NCI-H1930 (cell line): ENCODE measurements at places on chromosomes 3 and 15.

GRCh38 chr15:75808563-75808962 is 34.7 kb upstream of the UBE2Q2 start:
- no peak for DNase-seq

DNA sequence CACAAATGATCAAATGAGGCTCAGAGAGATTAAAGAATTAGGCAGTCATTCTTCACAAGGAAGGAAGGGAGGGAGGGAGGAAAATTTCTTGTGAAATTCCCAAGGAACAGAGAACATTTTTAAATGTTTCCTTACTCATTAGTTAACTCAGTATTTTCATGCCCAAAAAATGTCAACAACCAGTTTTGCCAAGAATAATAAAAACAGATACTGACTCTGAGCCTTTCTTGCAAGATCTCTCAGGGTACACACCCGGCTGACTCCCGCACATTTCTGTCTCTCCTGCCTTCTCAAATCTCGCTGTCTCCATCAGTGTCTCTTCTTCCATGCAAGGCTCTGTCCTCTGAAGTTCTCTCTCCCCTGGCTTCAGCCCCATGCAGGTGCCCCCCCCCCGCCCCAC is 265.9 kb downstream of the TJP1 start:
- no peak for DNase-seq

- DNase-seq = no peak
Observed at GRCh38 chr15:70503798-70504298, 259.5 kb downstream of the UACA start.

GRCh38 chr3:149274220-149274619 is 52.6 kb upstream of the CP start:
- DNase-seq = no peak

DNA sequence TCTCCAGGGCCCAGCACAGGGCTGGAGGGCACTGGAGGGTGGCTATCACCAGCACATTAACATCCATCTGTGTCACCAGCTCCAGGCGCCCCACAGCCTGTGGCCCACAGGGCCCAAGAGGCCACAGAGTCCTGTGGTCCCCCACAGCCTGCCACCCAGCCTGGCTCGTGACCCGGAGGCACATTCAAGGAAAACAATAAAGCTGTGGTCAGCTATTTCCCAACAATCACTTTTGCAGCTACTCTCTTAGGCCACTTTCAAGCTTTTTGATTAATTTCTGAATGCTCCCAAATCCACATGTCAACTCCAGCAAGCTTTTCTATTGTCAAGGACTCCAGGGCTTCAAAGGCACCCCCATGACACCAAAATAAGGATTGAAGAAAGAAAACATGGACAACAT is 16.7 kb downstream of the IDH2 start:
- DNase-seq = no peak

DNA sequence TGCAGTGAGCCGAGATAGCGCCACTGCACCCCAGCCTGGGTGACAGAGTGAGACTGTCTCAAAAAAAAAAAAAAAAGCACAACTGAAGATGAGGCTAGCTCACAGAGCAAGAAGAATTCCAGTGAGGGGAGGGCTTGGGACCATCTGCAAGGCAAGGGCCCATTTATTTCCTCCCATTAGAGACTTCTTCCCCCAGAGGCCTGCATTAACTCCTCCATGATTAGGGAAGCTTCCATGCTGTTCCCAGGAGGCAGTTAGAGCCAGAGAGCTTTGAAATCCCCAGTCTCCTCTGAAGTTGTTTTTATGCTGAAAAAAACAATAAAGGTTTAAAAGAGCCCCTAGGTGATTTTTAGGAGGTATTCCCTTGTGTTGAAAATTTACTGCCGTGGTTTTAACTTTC is 54.3 kb upstream of the ADCY5 start:
- DNase-seq = no peak

DNA sequence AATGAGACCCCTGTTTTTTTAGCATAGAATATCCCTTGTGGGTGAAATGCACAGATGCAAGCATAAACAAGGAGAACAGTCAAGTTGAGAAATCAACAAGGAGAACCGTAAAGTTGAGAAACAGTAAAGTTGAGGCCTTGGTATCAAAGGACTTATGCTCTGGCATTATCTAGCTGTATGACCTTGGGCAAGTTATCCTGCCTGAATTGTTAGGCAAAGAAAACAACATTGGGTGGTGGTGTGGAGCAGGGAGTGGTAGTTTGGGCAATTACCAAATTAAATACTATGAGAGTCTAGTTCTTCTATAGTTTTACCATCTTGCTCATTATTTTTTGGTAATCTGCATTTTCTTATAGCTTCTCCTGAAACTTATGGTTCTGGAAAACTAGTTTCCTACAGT is 573.4 kb upstream of the ARPP21 start:
- DNase-seq = no peak

DNA sequence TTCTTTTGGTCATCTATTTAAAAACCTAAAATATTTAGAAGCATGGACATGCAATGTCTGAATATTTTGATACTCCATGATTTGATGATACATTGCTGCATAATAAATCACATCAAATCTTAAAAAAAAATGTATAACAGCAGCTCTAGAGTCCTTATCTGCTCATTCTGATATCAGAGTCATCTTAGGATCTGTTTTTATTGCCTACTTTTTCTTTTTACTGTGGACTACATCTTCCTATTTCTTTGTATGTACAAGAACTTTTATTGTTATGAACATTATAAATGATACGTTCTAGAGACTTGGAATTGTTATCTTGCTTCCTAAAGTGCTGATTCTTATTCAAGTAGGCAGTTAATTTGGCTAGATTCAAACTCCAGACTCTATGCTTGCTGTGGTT is 72.7 kb downstream of the IQCH start:
- DNase-seq = no peak

- DNase-seq = no peak
Observed at GRCh38 chr3:41688595-41689380, 273.1 kb downstream of the ULK4 start.

GRCh38 chr3:122104515-122105194 is 49.5 kb downstream of the CD86 start:
- no peak for DNase-seq

DNA sequence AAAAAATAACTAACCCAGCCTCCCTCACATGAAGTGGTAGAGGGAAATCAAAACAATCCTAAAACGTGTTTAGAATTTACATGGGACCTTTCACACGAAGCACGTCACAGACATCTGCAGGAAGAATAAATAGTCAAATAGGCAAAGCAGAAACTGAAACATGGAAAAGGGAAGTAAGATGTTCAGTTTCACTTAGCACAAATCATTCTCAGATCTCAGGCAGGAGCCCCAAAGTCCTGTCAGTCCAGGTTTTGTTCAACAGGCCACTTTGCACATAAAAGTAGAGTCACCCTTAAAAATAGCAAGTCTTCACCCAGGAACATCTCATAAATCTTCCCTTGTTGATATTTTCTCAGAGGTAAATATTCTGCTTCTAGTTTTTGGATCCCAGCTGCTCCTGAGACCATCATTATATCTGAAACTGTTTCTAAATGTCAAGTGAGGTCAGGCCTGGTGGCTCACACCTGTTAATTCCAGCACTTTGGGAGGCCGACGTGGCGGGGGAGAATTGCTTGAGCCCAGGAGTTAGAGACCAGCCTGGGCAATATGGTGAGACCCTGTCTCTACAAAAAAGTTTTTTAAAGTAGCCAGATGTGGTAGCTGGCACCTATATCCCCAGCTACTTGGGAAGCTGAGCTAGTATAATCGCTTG is 1.9 kb downstream of the RUBCN start:
- no peak for DNase-seq

GRCh38 chr15:40878785-40879184 is 4.8 kb upstream of the RHOV start:
- no peak for DNase-seq

DNA sequence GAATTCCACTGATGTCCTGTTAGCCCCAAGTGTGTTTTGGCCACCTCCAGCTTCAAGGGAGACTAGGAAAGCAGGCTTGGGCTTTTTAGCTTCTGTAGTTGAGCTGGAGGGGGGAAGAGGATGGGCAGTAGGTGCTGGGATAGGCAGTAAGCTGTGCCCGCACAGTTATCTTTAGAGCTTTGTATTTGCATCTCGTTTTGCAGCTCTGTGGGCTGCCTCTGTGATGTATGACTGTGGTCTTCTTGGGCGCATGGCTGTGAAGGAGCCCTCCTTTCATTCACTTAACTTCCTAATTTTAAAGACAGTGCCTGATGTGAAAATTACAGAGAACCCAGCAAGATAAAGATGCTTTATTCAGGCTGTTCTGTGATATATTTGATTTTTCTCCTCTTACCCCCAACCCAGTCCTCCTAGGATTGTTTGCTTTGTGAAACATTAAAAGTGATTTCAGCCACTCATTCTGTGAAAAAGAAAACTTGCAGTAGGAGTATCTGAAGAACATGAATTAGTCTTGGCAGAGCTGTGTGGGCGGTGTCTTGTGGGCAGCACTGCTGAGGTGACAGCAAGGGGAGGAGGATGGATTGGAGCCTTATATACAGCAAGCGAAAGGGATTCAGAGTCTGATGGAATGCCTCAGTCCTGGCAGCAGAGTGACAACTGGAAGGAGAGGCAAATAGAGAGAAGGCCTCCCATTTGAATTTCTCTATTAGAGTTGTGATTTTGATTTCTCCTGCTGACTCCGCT is 74.3 kb downstream of the LARS2 start:
- no peak for DNase-seq

DNA sequence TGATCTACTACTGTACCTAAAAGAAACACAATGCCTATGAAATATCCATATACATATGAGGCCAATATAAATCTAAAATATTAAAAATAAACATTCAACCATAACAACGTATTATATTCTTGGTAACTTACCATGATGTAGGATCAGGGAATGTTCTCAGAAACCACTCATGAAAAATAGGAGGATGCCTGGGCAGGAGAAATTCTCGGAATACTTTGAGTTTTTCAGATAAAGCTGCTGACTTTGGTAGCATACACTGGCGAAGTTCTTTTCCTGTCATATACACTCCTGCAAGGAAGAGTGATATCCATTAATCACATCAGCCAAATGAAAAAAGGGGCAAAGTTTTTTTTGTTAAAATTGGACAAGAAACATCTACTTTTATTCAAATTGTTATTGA is 11.3 kb upstream of the XRN1 start:
- no peak for DNase-seq

- no peak for DNase-seq
Observed at GRCh38 chr15:38627689-38628277, 63.2 kb upstream of the RASGRP1 start.

DNA sequence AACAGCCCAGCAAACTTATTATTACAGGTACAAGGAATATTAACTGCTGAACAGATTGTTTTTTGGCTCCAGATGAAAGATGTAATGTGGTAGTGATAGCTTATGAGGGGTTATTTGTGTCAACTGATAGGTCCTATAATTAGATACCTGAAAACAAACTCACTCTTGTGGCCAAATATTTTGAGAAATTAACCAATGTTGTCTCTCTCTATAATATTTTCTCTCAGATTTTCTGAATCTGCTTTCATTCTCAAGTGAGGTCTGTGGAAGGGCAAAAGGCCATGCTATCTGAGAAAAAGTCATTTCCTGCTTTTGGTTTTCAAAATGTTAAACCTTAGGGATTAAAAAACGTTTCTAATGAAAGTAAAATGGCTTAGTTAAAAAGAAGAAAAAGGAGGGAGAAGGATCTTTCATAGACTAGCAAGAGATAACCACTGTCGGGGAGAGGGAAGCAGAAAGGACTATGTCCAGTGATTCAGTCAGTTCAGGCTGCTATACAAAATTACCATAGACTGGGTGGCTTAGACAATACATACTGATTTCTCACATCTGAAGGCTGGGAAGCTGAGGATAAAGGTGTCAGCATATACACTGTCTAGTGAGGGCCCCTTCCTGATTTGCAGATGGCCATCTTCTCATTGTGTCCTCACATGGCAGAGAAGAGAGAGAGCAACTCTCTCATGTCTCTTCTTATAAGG is 277.5 kb upstream of the P2RY1 start:
- no peak for DNase-seq

DNA sequence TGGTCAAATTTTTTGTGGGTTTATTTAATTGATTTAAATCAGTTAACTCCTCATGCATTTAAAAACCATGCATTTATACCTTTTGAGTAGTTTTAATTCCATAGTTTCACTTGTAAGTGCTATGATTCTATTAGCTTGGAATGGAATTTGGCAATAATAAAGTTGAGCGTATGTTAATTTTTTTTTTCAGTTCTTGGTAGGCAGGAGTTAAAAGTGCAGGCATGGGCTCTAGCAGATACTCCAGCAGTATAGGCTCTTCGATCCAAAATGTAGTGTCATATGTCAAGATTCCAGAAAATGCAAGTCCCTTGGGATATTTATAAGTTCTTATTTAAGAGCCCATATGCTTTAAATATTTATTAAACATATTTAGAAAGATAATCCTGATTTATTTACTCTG is 70.3 kb downstream of the LYSMD4 start:
- no peak for DNase-seq

GRCh38 chr3:111904376-111905241 is 45.5 kb downstream of the PHLDB2 start:
- no peak for DNase-seq

DNA sequence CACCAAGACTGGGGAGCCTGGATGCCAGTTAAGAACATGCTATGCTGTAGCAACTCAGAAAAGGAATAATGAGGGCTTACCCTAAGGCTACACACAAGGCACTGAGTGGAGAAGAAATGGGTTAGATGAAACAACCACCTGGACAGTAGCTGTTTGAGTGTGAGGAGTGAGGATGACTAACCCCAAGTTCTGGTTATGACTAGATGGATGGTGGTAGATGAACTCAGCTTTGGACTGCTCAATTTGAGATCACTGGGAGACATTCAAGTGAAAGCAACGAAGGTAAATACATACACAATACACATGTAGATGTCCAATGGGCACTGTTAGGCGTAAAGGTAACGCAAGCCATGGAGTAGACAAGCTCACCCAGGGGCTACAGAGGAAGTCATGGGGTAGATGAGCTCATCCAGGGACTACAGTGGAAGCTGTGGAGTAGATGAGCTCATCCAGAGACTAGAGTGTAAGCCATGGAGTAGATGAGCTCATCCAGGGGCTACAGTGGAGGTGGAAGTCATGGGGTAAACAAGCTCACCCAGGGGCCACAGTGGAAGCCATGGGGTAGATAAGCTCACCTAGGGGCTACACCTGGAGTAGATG is 98.3 kb downstream of the ANO10 start:
- DNase-seq = no peak

DNA sequence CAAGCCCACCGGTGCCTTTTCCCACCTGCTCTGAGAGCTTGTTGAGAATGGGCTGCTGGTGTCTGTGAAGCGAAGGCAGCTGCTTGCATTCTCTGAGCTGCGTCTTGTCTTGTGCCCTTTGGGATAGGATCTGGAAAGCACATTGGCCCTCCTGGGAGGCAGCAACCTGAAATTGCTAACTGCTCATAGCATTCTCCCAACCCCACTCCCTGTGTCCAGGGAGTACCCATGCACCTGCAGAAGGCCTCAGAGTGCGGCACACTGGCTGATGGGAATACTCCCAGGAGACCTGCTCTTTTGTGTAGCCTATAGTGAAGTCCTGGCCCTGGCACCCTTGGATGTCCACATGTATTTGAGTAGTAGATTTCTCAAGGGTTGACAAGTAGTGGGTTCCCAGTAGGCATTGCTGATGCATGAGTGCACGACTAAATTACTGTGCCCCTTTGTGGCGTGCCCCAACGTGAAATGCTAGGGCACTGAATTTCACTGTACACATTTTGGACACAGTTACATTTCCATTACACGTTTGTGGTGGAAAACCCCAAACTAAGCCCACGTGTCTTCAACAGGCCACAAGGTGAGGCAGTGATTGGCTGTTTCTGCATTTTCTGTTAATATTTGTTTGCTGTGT is 3.7 kb downstream of the EPHB1 start:
- no peak for DNase-seq

GRCh38 chr3:12316729-12317351 is 28.0 kb downstream of the PPARG start:
- no peak for DNase-seq
